ENCODE measurements at places on chromosomes 2 and 18. TPM values are rescaled to one million over a fixed set of nuclear protein-coding genes. Genes with fewer than 3 reads are reported as not detected.

Gene CFAP53
- total RNA-seq = 0.49 TPM

Gene PER2
- total RNA-seq = 14.2 TPM

Gene TLX2
- 0.37 TPM for total RNA-seq

Gene GALM
- total RNA-seq = 109 TPM

DNA sequence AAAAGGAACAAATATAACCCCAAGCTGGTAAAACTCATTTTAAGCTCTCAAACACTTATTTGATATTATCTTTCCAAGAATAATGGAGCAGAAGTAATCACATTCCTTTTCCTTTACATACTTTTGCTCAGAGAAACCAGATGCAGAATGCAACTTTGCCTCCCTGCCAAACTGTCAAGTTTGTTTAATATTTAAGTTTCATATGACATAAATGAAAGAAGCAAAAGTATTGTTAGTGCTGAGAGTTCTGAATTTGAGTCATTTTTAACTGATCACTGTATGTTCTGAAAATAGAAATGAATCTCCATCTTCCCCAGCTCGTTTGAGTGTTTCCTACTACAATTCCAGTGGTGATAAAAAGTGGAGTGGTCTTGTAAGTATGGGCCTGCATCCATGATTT, 423.4 kb downstream of the PID1 start:
- H3K4me3 ChIP-seq = no peak overlapping the region
